ENCODE measurements at places on chromosomes 2 and 18.

DNA sequence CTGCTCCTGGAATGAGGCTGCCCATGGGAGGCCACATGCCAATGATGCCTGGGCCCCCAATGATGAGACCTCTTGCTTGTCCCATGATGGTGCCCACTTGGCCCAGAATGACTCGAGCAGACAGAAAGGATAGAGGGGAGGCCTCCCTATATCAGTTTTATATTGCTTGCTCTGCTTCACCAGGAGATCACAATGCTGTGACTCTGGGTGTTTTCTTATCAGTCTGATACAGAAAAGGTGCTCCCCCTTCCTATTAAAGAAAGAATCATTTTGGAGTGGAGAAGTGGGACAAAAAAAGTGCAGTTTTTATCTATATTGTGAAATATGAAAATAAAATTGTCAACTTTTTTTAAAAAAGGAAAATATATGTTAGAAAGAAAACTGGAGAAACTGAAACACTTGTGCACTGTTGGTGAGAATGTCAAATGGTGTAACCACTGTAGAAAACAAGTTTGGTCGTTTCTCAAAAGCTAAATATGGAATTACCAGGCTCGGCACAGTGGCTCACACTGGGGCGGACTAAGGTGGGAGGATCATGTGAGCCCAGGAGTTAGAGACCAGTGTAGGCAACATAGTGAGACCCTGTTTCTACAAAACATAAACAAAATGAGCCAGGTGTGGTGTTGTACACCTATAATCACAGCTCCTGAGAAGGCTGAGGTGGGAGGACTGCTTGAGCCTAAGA is 21.8 kb downstream of the LPIN2 start:
- no peak for DNase-seq

GRCh38 chr2:23669413-23670244 is 257.3 kb downstream of the ATAD2B start:
- peak; percentile 3 for DNase-seq

GRCh38 chr2:4673025-4673489 is 969.7 kb downstream of the DCDC2C start:
- no peak for DNase-seq

- DNase-seq: no peak
These were observed 7.4 kb upstream of the MOB1A start for GRCh38 chr2:74186038-74186437.

DNA sequence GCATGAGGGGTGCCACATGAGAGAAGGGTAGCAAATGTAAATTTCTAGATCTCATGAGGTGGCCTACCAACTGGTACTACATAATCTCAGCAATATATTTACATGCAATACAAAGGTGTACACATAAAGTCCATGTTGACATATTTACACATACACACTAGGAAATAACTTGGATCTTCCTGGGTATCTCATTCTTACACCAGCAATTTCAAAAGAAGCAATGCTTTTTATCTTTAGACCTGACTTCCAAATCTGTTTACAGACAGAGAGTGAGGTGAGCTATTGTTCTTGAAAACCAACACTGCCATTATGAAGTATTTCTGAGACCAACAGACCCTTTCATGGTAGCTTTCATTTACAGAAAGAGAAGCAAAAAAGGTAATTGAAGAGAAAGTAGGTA is 184.2 kb downstream of the ERBB4 start:
- DNase-seq: no peak

DNA sequence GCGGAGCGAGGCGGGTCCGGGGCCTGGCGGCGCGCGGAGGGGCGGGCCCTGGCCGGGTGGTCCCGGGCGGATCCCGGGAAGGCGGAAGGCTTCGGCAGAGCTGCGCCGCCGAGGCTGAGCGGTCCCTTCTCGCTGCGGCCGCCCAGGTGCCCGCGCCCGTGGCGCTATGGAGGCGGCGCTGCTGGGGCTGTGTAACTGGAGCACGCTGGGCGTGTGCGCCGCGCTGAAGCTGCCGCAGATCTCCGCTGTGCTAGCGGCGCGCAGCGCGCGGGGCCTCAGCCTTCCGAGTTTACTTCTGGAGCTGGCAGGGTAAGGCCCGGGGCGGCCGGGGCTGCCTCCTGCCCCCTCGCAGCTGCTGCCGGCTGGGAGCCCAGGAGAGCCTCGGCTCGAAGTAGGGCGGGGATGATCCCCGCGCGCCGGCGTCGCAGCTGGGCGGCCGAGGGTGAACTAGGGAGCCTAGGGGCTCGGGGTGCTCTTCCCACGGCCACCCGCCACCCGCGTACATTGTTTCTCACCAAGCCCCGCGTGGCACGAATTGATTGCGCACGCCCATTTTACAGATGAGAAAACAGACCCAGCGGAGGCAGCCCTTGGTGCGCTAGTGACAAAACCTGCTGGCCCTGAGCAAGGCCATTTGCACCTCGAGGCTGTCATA is at the start of gene SLC66A3:
Gene SLC66A3, plus strand, starts transcription at position 87 of the 655 bp plus-strand sequence. Its CDS starts 80 bp downstream, at position 167.
- peak; percentile 77 for DNase-seq

DNA sequence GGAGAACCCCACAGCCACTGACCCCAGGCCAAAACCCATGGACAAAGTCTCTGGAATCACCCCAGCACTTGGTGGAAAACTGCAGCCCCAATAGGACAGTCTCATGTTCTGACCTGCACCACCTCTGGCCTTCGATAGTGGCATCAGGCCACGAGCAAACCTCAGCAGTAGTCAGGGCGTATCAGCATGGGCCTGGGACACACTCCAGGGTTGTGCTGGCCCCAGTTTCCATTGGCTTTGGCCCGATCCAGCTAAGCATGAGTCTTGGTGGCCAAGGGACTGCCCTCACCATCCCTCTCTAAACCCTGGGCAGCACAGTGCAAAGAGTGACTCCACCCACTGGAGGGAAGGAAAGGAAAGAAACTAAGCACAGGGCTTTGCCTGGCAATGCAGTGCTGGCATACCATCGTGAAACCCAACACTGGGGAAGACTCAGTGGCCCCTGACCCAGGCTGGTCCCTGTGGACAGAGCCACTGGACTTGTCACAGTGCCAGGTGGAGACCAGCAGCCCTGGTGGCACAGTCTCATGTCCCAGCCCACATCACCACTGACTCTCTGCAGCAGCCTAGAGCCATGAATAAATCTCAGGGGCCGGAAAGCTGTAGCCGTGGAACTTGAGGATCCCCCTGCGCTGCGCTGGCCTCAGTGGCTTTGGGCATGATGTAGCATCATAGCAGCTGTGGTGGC is 46.3 kb downstream of the ZNF519 start:
- DNase-seq: no peak

GRCh38 chr2:75102011-75102410 is 97.3 kb downstream of the TACR1 start:
- no peak for DNase-seq

DNA sequence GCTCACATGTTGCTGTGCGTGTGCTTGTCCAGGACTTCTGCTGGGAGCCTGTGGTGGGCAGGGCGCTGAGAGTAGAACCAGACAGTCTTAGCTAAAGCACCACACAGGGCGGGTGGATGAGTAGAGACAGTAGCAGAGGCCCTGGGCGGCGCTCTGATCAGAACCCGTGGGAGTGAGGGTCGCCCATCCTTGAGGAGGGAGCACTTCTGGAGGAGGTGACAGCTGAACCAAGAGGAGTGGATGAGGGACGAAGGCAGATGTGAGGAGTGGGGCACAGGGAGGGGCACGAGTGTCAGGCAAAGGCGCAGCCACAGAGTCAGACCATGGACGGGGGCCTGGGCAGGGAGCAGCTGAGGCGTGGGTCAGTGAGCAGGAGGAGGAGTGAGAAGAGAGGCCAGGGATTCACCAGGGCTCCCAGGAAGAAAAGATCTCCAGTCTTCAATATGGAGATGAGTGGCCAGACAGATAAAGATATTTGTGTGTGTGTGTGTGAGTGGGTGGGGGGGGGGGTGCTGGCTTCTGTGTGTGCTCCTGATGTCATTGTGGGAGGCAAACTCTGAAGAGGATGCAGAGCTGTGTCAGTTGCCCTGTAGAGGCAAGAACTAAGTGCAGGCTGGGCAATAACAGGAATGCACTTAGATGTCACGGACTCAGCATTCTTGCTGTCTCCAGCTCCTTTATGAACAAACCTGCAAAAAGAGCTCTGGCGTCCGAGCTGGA is 79.6 kb downstream of the TPO start:
- DNase-seq: no peak

- no peak for DNase-seq
These were observed 80.4 kb downstream of the ARHGEF4 start for GRCh38 chr2:130917006-130917688.

GRCh38 chr2:30371028-30371689 is 75.9 kb upstream of the LCLAT1 start:
- DNase-seq: no peak

DNA sequence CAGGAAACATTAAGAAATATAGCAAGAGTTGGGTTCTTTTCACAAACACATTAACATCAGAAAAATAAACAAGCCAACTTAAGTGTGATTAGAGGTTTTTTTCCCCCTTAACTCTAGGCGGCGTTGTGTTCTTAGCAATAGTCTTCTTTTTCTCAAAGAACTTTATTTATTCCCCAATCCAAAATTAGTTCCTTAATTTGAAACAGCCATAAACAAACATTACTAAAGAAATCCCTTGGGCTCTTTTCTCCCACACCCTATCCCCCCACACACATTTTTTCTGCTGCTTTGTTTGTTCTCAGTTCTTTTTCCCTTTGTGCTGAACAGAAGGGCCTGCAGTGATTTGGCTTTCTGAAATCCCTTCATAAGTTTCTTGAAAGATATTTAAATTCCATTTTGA is 13.2 kb upstream of the MYO1B start:
- DNase-seq: peak; percentile 79

- peak; percentile 23 for DNase-seq
These were observed 253.2 kb upstream of the EPC2 start for GRCh38 chr2:148391324-148391723.

DNA sequence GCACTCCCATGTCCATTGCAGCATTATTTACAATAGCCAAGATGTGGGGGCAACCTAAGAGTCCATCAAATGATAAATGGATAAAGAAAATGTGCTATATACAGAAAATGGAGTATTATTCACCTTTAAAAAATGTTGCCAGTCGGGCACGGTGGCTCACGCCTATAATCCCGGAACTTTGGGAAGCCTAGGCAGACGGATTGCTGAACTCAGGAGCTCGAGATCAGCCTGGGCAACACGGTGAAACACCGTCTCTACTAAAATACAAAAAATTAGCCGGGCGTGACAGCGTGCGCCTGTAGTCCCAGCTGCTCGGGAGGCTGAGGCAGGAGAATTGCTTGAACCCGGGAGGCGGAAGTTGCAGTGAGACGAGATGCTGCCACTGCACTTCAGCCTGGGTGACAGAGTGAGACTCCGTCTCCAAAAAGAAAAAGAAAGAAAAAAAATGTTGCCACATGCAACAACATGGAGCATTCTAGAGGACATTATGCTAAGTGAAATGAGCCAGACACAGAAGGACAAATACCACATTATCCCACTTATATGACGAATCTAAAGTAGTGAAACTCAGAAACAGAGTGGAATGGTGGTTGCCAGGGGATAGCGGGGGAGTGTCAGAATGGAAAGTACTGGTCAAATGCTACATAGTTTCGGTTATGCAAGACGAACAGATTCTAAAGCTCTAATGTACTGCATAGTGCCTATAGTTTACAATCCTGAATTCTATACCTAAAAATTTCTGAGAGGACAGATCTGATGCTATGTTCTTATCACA is 1385.6 kb upstream of the TMEFF2 start:
- DNase-seq: no peak

GRCh38 chr18:25896178-25896780 is 194.1 kb downstream of the SS18 start:
- peak; percentile 29 for DNase-seq

DNA sequence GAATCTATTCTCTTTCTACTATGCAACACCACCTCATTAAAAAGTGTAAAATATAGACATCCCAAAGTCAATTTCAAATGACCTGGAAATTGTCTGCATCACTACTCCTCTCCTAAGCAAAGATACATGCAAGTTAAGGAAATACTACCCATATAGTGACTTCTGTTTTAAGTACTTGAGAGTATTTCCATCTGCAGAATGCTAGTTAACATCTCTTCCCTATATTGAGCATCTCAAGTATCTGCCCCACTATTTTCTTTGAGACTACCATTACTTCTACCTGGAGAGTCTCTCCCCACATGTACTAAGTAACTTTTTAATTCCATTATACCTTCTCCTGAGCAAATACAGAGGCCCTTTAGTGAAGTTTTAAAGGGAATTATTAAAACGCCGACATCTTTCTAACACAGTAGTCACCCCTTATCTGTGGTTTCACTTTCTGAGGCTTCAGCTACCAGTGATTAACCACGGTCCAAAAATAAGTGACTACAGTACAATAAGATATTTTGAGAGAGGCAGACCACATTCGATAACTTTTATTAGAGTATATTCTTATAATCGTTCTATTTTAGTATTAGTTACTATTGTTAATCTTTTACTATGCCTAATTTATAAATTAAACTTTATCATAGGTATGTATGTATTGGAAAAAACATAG is 21.8 kb downstream of the CWC22 start:
- DNase-seq: no peak

DNA sequence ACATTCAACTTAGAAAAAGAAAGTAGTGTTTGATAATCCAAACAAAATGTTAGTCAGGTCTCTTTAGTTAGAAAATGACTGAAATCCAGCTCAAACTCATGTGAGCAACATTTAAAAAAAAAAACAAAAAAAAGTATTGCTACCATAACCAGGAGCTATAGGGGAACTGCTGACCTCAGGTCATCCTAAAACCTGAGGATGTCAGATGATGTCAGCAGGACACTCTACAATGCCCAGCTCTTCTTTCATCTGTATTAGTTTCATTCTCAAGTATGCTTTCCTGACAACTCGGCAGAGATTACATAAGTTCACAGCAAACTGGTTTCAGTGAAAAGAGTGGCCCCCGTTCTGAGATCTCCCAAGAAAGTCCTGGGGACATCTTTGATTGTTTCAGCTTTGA is 4.2 kb upstream of the ESCO1 start:
- no peak for DNase-seq
